ENCODE measurements at places on chromosomes 1 and 21.
A peak's percentile ranks its signal among the peaks of the same experiment; 100 is the strongest.

- no peak for DNase-seq
These were observed 809.3 kb downstream of the NCAM2 start for GRCh38 chr21:21807598-21807903.

DNA sequence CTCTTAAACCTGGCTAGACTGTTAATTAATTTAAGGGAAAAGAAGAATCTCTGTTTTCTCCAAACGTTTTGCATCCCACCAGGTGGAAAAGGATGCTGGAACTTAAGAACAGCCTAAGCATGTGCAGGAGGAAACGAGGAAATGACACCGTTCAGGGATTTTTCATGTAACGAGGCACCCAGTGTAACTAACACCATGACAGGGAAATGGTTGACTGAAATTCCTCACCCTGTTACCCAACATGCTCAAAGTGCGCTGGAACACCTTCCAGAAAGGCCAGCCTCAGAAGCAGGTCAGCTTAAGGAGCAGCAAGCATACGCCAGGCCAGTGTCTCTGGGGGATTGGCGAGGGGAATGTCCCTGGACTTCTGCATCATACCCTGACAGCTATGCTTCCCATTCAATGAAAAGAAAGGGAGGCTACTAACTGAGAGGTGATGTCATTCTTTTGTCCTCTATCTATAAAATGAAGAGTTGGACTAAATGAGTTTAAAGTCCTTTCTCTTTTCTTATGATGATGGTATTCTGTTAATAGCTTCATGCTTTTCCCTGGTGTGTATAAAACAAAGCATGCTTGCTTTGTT lies 21.6 kb downstream of the TNN start:
- DNase-seq, result peak; percentile 14

DNA sequence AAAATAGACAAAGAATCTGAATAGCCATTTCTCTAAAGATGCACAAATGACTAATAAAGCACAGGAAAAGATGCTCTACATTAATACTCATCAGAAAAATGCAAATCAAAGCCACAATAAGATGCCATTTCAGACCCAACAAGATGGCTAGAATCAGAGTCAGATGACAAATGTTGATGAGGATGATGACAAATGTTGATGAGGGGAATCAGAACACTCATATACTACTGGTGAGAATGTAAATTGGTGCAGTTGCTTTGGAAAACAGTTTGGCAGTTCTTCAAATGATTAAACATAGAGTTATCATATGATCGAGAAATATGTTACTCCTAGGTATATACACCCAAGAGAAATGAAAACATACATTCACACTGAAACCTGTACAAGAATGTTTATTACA lies 33.9 kb downstream of the LRRC40 start:
- no peak for DNase-seq

GRCh38 chr1:97163591-97164275 lies 442.1 kb downstream of the PTBP2 start:
- DNase-seq, result no peak

DNA sequence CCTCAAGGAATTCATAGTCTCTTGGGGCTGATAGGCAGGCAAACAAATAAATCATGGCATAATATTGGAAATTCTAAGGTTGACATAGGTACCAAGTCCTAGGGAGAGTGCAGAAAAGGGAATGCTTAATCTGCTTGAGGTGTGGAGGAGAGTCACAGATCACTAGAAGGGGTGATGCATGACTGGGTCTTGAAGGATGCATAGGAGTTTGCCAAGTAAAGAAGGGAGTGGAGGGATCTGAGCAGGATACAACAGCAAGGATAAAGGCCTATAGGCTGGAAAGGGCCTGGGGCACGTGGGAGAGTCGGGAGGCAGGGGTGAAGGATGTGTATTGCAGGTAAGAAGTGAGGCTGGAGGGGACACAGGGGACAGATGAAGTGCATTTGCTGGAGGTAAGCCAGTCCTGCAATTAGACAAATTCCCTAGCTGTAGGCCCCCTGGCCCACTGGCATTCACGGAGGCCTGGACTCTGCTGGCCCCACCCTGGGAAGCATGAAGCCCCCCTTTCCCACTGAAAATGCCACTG lies 15.9 kb downstream of the IGSF21 start:
- no peak for DNase-seq

- DNase-seq, result no peak
These were observed 1.0 kb upstream of the TP73 start for GRCh38 chr1:3651026-3651929.

DNA sequence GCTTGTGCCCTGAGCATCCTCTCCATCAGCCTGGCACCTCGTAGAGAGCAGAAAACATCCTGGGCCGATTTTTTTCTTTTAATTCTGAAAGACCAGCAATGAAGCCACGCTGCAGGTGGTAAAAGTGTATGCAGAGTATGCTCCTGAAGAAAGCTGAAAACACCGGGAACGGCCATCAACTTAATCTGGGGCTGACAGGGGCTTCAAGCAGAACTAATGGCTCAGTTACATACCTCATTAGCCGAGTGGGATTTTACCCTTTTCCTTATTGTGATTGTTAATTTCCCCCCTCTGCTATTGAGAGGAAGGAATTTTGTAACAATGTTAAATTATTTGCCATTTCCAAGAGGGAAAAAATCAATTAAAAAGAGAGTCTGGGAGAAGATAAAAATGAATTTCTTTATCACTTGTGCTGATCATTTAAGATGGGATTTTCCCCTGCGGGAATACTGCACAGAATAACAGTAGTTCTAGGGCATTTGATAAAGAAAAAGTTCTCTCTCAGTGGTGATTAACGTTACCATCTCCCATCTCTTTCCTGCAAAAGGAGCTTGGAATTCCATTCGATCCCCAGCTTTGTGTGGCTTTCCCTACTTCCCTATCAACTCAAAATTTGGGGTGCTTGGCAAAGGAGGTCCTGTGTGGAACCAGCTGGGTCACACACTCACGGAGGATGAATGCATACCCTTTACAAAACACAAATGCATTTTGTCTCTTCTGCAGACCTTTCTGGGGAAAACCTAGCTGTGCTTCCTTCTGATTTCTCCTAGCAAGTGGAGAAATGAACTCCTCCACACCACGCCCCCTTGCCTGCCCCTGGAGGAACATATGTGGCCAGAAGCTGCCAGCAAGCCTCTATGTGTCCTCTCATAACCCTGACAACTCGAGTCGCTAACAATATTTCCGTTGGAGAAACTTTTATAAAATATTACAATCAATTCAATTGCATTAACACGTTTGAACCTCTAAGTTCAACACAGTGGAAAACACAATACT lies 70.9 kb downstream of the RRAGC start:
- DNase-seq, result peak; percentile 42

DNA sequence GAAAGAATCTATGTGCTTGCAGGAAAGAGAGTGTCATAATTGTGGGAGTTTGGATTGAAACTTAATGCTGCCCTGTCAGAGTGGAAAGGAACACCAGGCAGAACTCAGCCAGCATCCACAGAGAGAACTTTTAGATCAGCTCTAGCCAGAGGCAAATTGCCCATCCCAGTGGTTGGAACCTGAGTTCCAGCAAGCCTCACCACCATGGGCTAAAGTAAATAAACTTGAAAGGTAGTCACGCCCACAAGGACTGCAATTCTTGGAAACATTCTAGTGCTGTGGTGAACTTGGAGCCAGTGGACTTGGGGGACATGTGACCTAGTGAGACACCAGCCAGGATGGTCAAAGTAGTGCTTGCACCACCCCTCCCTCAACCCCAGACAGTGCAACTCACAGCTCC lies 571.6 kb downstream of the LRRIQ3 start:
- no peak for DNase-seq

- DNase-seq, result no peak
These were observed 166.3 kb downstream of the DUSP10 start for GRCh38 chr1:221575605-221576004.

- peak; percentile 90 for DNase-seq
These were observed 82.2 kb upstream of the SSX2IP start for GRCh38 chr1:84772428-84772943.

- DNase-seq, result no peak
These were observed 188.0 kb downstream of the RERE start for GRCh38 chr1:8629241-8630091.

DNA sequence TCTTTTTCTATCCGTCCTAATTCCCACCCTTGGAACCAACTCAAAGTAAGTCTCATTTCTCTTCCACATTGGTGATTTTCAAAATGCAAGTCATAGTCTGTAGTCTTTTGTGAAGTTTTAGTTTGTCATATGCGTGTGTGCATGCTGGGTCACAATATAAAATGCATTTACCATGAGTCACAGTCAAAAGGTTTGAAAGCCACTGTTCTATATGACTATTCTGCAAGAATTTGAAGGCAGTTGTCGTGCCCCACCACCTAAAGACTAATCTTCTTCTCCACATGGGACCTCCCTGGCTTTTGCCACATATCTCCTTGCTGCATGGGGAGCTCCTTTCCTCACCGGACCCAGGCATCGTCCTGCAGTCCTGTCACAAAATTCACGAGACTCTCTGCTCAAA lies 1.6 kb downstream of the STPG1 start:
- no peak for DNase-seq

GRCh38 chr1:12594966-12595756 lies 22.8 kb downstream of the DHRS3 start:
- peak; percentile 48 for DNase-seq

- no peak for DNase-seq
These were observed 111.1 kb downstream of the CASZ1 start for GRCh38 chr1:10685196-10685807.

- no peak for DNase-seq
These were observed 120.9 kb upstream of the KIAA1614 start for GRCh38 chr1:180791806-180792205.

GRCh38 chr1:70290218-70290617 lies 64.3 kb downstream of the ANKRD13C start:
- DNase-seq, result no peak

DNA sequence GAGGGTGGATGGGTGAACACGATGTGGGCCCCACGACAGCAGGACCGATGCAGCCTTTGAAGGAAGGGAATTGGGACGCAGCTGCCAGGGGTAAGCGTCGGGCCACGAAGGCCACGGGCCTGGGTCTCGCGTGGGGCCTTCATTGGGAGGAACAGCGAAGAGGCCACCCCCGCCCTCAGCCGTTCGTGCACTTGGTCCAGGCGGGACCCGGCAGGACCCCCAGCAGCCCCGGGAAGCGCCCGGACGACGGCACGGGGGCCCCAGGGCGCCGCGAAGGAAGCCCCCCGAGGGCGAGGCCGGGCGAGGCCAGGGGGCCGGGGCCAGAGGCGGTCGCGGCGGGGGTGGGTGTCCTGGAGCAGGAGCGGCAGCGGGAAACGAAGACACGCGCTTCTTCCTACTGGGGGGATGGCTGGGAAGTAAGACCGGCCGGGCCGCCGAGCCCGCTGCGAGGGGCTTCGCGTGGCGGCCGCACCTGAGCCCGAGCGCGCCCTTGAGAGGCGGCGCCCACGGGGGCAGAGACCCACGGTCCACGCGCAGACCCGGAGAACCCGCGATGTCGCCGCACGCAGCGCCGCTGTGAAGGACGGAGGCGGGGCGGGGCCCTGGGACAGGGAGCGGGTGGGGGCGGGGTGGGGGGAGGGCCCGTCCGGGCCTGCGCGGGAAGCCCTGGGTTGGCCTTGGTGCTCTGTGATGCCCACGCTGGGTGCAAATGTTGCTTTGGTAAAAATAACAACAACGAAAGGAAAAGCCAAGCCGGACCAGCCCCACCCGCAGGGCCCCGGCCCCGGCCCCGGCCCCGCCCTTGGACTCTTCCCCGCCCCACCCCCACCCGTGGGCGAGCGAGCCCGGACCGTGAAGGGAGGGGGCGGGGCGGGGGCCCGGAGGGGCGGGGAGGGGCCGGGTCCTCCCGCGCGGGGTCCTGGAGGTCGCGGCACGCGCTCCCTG lies 56.0 kb upstream of the ADARB1 start:
- no peak for DNase-seq

DNA sequence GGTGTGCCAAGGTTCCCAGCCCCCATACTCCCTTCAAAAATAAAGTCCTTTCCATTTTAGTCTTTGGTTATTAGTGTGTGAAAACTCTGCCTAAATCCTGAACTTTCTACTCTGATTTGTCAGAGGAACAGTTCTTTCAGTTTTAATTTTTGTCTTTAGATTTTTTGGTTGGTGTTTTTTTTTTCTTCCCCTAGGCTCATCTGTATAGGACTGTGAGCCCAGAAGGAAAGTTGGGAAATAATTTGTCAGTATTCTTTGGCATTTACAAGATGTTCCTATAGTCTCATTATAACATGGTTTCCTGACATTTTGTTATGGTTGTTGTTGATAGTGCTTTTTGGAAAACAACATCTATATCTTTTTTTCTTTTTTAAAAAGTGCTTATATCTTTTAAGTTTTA lies 38.0 kb downstream of the LAMC1 start:
- no peak for DNase-seq

DNA sequence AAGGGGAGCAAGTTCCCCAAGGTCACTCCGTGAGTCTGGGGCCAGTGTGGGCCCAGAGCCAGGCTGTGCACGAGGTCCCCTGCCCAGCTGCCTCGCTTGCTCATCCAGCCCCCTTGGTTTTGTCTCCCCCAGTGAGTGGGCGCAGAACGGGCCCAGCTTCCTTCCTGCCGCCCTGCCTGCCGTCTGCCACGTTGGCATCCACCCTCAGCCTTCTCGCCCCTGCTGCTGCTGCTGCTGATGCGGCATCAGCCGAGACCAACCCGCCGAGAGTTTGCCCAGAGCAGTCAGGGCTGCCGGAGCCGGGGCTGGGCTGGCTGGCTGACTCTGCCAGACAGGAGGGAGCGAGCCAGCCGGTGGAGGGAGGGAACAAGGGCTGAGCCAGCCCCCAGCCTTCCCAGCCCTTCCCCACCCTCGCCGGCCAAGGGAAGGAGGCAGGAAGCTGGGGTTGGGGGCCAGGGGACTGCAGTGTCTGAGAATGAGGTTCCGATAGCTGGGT lies 31.4 kb upstream of the WASF2 start:
- no peak for DNase-seq

- DNase-seq, result no peak
These were observed 6.1 kb upstream of the CDC73 start for GRCh38 chr1:193115629-193116227.

GRCh38 chr1:113040718-113041412 lies 32.1 kb upstream of the LRIG2 start:
- no peak for DNase-seq

GRCh38 chr1:159218649-159219636 lies 14.3 kb downstream of the ACKR1 start:
- no peak for DNase-seq

GRCh38 chr1:162400790-162401355 lies 11.1 kb downstream of the SH2D1B start:
- DNase-seq, result no peak

DNA sequence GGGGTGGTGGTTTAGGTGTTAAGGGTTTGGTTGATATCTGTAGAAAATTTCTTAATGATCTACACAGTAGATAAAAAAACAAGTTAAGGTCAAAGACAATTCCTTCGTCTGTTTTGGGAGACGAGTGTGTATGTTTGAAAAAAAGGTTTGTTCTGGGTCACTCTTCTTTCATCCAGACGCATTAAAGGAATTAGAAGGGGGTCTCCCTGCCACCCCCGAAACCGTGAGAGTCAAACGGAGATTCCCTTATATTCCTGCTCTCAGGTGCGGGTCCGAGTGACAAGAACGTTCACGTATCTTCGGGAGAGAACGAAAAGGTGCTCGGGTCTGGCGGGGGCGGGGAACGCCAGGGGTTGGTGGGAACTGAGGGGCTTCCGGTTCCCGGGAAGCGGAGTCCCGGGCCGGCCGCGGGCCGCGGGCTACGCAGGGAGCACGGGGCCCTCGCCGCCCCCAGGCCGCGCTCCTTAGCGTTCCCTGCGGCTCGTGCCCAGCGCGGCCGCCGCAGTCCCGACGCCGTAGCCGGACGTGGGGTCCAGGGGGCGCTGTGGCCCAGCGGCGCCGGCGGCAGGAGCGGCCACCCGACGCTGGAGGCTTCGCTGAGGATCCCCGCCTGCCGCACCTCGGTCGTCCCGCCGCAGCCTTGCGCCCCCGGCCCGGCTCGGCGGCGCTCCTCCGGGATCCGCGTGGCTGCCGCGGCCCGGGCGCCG lies at the start of gene ZFYVE9:
Gene ZFYVE9 (plus strand): TSS at position 577 of the 707 bp plus-strand sequence. CDS start 91,118 bp downstream, outside the sequence.
- peak; percentile 85 for DNase-seq

Measured in neuronal stem cell (in vitro differentiated cells).